ENCODE measurements at places on chromosomes 7 and 10.

GRCh38 chr10:27188259-27188658 is 33.1 kb downstream of the MASTL start:
- peak; percentile 1 for DNase-seq

DNA sequence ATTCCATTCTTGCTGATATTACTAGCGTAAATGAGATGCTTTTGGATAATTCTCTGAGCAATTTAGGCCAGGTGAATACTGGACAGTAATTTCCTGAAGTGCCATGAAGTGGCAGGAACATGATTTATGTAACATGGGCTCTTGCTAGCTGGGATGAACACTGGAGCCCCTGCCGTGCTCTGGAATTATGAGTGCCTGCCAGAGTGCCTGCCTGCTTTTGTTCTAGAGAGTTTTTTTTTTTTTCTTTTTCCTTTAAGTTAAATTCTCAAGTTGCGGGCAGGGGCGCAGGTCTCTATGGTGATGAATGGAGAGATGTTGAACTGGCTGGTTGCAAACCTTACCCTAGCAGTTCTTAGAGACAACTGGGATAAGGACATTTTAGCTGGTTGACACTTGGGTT is 165.9 kb downstream of the AUTS2 start:
- DNase-seq, result no peak

DNA sequence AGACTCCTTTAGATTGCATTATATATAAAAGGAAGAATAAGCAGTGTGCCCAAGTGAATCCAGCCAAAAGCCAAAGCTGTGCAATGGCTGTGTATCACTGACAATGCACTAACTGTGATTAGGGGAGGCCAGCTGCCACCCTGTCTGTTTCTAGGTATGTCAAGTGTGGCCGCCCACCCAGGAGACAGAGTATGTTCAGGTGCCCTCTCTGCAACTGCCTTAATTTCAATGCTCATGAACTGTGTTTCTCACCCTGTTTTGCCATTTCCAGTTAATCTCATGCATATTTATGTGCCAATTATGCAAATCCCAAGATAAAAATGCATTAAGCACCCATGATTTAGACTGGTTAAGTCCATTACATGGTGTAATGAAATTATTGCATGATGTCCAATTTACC is 159.4 kb downstream of the FRMD4A start:
- DNase-seq, result no peak

DNA sequence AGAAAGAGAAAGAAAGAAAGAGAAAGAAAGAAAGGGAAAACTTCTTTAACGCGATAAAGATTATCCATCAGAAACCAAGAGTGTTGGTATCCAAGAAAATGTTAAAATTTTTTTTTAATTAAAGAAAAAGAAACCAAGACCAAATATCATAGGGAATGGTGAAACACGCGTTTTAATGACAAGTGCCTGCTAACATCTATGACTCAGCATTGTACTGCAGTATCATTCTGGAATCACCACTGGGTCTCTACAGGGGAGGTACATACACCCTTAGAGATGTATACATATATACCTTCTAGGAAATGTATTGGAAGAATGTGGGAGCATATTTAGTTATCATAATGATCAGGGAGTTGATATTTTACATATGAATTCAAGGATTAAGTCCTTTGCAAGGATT is 32.1 kb upstream of the PIK3AP1 start:
- no peak for DNase-seq

DNA sequence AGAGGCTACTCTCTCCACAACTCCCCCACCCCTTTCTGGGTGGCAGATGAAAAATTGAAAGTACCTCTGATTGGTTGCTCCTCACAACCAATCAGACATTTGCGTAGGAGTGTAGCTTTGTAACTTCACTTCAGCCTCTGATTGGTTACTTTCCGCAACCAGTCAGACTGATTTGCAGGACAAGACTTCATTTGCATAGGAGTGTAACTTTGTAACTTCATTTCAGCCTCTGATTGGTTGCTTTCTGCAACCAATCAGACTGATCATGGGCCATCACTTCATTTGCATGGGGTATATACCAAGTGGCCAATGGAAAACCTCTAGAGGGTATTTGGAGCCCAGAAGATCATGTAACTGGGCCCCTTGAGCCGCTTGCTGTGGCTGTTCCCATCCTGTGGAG is 25.6 kb downstream of the CDNF start:
- no peak for DNase-seq

- DNase-seq, result no peak
Measured at GRCh38 chr10:58331646-58332045, 3.2 kb upstream of the UBE2D1 start.

GRCh38 chr7:96959135-96959534 is 46.2 kb upstream of the DLX6 start:
- DNase-seq, result no peak

- DNase-seq, result no peak
Measured at GRCh38 chr10:103578782-103579382, 85.4 kb downstream of the NEURL1 start.

- DNase-seq, result no peak
Measured at GRCh38 chr10:60441515-60441914, 51.8 kb upstream of the ANK3 start.

DNA sequence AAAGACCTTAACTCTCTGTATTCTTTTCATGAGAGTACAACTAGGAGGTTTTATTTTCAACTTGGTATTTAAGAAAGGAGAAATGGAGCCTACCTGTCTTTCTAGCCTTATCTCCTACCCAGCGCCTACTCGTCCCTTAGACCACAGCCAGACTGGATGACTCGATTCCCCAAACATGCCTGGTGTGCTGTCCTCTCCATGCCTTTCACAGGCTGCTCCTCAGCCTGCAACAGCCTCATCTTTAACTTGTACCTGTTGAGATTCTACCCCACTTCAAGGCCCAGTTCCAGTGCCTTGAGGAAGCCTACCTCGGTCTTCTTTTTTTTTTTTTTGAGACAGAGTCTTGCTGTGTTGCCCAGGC is 29.4 kb downstream of the CPA1 start:
- no peak for DNase-seq

DNA sequence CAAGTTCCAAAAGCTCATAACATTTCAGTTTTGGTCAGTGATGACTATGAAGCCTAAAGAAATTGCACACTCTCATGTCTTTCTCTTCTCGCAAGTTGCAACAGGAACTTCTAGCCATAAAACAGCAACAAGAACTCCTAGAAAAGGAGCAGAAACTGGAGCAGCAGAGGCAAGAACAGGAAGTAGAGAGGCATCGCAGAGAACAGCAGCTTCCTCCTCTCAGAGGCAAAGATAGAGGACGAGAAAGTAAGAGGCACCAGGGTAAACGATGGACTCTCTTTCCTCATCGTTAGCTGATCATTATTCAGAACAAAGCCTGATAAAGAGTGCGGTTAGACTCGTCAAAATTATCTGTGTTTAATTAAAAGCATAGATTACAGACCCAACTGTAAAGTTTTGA is 94.7 kb downstream of the HDAC9 start:
- no peak for DNase-seq

DNA sequence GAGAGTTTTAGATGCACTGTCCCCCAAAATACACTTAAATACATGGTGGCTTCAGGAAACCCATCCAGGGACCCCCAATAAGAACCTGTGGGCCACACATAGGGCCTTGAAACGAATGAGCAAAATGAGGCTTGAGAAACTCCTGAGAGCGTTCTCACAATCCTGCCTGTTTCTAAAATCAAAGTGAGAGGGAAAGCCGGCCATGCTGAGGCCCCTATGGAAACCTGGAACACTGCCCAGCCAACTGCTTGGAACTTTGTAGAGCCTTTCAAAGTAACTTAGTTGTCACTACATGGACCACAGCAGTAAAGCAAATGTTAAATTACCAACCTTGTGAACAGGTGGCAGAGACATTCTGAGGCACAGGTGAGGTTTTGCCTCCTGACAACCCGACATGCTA is 13.4 kb downstream of the SGMS1 start:
- DNase-seq, result no peak

DNA sequence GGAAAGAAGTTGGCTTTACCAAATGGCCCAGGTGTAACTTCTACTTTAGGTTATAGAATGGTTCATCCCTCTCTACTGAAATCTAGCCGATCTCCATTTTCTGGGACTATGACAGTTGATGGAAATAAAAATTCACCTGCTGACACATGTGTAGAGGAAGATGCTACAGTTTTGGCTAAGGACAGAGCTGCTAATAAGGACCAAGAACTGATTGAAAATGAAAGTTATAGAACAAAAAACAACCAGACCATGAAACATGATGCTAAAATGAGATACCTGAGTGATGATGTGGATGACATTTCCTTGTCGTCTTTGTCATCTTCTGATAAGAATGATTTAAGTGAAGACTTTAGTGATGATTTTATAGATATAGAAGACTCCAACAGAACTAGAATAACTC is 43.6 kb downstream of the CCSER2 start:
- no peak for DNase-seq

DNA sequence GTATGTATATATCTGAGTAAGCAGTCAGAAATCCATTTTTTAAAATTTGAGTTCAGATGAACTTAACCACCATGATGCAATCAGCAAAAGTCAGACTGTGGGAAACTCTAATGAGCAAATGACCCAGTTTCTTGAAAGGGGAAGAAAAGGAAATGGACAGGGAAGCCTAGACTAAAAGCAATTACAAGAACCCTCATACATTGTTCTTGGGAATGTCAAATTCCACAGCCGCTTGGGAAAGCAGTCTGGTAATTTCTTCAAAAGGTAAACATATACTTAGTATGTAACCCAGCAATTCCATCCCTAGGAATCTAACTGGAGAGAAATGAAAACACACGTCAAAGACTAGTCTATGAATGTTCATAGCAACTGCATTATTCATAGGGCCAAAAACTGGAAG is 16.4 kb upstream of the FOXK1 start:
- peak; percentile 62 for DNase-seq

Data from mammary epithelial cell (primary cell).